GM23248 (cell line): ENCODE measurements at places on chromosomes 5 and 9. TPM values are rescaled to one million over a fixed set of nuclear protein-coding genes. Genes with fewer than 3 reads are reported as not detected.

Gene PCDHA9
- polyA plus RNA-seq: 0.04 TPM in 1 of 2 replicates, not detected in the other

- peak; percentile 98 for DNase-seq
These were observed 59.4 kb upstream of the BASP1 start for GRCh38 chr5:17157916-17158529.

Gene PTGES
- polyA plus RNA-seq: 22.0 and 22.4 TPM in 2 replicates

Gene ENTR1
- polyA plus RNA-seq: 11.2 and 13.0 TPM in 2 replicates

DNA sequence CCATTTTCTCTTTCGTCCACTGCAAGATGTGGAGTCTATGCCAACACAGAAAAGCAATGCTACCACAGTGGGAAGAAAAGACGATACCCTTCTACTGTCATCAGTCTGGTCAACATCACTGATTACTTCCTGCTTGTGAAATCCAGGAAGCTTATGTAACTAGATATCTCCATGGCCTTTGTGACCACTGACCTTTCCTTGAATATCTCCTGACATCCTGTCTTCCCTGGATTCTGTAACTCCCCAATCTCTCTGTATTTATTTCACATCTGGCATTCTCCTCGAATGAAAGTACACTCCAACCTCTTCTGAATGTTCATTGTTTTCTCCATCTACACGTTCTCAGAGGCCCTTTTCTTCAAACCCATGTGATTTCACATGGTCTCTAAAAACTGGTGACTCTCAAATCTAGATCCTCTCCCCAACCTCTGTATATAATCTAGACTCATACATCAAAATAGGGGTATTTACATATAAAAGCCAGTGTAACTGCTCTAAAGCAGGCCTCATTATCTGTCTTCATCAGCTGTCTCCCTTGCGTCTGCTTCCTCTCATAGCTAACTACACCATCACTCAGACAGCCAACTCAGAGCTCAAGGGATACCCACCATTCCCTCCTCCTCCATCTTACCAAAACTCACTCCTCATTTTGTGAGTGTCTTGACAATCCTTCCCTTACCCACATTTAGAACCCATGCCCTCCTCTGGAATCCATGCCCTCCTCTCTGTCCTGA lies 156.8 kb downstream of the SEMA5A start:
- no peak for DNase-seq

- DNase-seq: no peak
These were observed 208.9 kb downstream of the PDE4D start for GRCh38 chr5:59684388-59685190.

Gene PCDHGB3
- polyA plus RNA-seq: 0.95 and 1.2 TPM in 2 replicates

DNA sequence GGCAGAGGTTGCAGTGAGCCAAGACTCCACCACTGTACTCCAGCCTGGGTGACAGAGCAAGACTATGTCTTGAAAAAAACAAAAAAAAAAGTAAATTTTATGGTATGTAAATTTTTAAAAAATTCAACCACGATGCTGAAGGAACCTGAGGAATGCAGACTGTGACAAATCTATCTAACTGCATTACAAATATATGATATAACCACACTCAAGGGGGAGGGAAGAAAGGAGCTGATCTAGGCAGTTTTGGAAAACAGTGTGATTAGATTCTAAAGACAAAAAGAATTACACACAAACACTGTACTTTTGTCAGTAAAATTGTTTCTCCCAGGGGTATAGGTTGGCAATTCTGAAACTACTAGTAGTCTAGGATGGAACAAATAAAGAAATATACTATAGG lies 17.0 kb downstream of the LARS1 start:
- DNase-seq: peak; percentile 29

DNA sequence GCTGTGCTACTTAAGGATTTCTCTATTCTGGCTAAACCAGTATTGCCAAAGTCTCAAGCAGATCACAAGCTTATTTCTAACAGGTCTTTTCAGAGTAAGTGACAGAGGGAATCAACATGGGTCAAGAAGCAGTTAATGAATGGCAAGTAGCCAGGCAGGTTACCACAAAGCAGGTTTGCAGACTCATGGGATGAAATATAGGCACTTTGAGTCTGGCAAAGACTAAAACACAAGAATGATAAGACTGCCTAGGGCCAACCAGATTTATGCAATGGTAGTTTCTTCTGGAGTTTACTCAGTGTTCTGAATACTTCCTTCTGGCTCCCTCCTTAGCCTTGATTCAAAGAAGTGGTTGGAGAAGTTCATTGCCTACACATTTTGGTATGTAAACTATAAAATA lies 3.6 kb downstream of the HMGCS1 start:
- no peak for DNase-seq
